Renal cortex interstitium (tissue), 15 donors: ENCODE measurements at places on chromosomes 5 and 9.
A peak's percentile ranks its signal among the peaks of the same experiment; 100 is the strongest.

DNA sequence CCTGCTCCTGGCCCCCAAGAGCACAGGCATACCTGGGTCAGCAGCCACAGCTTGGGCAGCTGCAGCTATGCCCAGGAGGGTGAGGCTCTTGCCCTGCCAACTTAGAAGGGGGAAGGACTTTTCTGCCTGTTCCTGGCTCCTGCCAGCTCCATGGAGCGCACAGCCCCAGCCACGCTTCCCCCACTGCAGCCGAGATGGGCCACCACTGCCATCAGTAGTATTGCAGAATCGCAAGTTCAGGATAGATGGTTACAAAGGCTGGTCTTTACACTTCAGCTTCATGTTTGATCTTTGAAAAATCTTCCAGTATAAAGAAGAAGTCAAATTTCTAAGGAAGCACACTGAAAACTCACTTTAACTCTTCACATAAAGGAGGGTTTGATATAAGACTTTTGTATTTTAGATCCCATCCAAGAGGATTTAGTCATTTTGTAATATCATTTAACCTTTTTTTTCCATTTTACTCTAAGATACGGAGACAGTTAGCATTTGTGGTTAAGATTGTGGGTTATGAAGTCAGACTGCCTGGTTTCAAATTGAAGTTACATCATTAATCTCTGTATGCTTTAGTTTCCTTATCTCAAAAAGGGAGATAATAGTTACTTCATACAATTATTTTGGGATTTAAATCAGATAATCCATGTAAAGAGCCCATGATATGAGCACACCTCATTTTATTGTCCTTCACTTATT lies 81.8 kb downstream of the NLN start:
- no peak for DNase-seq

DNA sequence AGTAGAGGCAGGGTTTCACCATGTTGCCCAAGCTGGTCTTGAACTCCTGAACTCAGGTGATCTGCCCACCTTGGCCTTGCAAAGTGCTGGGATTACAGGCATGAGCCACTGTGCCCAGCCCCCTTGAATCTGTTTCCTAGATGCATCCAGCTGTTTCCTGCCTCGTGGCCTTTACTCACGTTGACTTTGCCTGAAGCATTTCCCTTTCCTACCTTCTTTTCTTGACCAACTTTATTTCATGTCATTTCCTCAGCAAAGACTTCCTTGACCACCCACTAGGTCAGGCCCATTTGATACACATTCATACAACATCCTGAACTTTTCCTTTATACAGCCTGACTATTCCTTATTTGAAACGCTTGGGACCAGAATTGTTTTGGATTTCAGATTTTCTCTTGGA lies 51.0 kb downstream of the DOCK2 start:
- no peak for DNase-seq

DNA sequence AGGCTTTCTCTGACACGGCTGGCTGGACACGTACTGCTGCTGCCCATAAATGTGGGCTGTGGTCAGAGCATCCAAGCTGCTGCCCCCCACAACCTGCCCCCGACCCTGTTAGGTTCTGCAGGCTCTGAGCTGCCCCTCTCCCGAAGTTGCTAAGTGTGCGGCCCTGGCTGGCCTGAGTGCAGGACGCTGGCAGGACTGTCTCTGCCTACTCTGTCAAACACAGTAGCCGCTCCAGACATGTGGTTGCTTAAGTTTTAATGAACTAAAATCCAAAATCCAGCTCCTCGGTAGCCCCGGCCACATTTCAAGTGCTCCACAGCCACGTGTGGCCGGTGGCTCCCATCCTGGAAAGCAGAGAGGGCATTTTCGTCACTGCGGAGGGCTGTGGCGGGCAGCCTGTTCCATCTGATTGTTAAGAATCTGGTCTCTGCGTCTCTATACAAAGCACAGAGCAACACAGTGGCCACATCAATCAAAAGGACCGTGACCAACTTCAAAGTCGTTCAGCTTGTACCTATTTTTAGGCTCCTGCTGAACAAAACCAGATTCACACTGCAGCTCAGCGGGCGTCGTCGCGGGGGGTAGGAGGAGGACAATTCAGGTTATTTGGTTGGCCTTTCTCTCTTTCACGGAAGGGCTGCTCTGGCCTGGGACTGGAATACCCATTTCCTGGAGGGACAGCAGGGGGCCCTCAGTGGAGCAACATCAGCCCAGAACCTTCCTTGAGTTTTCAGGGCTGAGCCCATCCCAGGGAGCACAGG lies 68.9 kb downstream of the PTCH1 start:
- DNase-seq, result no peak

DNA sequence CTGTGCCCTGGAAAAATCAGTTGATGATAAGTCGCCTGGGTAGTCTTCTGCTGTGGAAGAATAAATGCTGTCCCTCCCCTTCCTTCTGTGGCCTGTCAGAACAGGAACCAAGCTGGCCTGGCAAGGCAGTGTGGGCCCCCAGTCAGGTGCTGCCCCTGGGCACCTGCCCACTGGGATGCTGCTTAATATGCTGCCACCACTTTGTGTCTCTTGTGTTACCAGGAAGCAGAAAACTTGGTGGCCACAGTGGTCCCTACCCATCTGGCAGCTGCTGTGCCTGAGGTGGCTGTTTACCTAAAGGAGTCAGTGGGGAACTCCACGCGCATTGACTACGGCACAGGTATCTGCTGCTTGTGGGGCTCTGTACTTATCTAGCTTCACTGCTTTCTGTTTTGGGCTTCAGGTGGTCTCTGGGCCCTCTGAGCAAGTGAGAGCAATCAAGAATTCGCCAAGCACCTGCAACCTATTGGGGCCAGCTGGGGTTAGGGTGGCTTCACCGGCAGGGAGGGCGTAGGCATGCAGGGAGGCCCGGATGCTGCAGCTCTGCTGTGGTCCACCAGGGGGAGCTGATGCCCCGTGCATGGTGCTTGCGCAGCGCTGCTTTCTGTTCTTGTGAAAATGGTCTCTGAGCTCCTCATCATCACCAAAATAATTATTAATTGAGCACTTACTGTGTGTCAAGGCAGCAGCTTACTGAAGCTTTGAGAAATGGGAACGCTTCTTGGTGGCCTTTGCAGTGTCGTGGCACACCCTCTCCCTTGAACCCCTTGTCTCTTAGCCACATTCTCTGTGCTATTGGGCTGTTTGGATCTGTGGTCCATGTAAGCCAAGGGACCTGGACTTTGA lies 20.3 kb downstream of the PTPA start:
- no peak for DNase-seq

DNA sequence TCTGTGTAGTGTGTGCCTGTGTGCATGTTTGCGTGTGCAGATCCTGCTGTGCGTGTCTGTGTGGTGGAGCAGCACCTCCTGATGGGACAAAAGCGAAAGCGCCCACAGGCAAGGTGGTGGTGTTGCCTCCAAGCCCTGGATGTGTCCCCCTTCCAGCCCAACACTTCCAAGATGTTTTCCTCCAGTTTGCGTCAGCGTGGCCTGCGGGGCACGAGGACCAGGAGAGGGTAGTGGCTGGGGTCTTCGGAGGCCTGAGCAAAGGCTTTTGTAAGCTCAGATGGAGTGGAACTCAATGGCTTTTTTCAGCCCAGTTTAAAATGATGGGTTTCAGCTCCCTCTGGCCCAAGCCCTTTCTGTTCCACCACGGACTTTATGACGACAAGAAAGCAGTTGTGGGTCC lies 209.5 kb downstream of the IRX2 start:
- no peak for DNase-seq

DNA sequence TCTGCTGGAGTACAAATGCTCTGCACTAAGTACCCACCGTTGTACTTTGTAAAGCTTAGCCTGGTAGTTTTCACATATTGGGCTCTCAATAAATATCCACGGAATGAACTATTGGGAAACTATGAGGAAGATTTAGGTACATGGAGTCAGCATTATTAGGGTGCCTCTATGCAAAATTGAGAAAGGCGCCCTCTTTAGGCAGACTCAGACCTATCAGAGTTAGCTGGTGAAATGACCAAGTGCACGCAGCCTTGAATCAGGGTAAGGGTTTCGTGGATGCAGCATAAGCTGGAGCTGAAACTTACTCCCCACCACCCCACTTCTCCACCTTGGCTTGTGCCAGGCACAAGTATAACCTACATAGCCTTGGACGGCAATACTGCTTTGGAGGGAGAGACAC lies 1178.8 kb upstream of the DMAC1 start:
- DNase-seq, result no peak

- no peak for DNase-seq
These were observed 281.7 kb downstream of the TMEM38B start for GRCh38 chr9:105975886-105976645.

- no peak for DNase-seq
These were observed 72.3 kb downstream of the ICE1 start for GRCh38 chr5:5494489-5495402.

DNA sequence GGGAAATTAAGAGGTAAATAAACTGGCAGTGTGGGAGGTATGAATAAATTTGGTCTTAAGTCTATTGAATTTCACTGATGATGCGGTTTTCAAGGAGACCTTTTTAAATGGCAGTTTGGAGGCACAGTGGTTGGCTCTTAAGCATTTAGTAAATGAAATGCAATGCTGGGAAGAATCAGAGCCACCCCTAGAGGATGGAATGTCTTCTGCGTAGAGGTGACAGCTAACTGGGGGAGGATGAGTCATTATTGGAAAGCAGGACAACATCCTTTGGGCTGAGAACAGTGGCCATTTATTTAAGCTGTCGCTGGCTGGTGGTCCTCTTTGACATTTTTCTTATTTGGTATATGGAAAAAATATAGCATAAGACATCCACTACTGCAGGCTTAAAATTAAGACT lies 163.2 kb downstream of the SH3GL2 start:
- no peak for DNase-seq

GRCh38 chr9:74361508-74361907 lies 135.6 kb upstream of the RORB start:
- no peak for DNase-seq

GRCh38 chr5:116011046-116011445 lies 21.2 kb upstream of the ARL14EPL start:
- DNase-seq, result no peak

DNA sequence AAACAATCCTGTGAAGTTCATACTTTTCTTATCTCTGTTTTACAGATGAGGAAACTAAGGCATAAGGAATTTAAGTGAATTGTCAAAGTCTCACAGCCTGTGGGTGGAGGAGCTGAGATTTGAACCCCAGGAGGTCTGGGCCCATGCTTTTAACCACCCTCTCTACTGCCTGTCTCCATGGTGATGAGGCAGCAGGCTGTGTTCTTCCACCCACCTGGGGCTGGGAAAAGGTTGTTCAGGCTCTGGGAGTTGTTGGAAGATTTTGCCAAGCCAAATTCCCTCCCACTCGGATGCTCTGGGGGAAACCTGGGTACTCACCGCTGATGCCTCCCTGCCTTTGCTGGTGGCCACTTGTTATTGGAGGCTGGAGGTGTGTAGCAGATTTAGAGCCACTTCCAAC lies 18.3 kb upstream of the SYNPO start:
- DNase-seq, result no peak

GRCh38 chr9:76620581-76620980 lies 143.7 kb upstream of the PCA3 start:
- DNase-seq, result no peak

GRCh38 chr5:126138281-126138931 lies 284.8 kb upstream of the GRAMD2B start:
- peak; percentile 33 for DNase-seq

DNA sequence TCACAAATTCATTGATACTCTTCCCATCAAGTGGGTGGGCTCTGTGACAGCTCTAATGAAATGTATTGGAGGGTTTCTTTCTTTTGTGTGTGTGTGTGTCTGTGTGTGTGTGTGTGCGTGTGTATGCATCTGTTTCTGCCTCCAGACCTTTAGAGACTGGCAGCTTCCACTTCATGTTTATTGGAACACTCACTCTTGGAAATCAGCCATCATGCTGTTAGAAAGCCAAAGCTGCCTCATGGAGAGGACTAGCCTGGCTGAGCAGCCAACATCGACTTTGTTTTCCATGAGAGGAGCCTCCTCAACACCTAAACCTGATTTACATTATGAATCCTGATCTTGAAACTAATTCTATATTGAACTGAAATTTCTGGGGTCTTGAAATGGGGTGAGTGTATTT lies 128.5 kb upstream of the FAM174A start:
- DNase-seq, result no peak
